Thymus (tissue), 14 donors: ENCODE measurements at places on chromosomes 2 and 18. TPM values are rescaled to one million over a fixed set of nuclear protein-coding genes. Genes with fewer than 3 reads are reported as not detected.

DNA sequence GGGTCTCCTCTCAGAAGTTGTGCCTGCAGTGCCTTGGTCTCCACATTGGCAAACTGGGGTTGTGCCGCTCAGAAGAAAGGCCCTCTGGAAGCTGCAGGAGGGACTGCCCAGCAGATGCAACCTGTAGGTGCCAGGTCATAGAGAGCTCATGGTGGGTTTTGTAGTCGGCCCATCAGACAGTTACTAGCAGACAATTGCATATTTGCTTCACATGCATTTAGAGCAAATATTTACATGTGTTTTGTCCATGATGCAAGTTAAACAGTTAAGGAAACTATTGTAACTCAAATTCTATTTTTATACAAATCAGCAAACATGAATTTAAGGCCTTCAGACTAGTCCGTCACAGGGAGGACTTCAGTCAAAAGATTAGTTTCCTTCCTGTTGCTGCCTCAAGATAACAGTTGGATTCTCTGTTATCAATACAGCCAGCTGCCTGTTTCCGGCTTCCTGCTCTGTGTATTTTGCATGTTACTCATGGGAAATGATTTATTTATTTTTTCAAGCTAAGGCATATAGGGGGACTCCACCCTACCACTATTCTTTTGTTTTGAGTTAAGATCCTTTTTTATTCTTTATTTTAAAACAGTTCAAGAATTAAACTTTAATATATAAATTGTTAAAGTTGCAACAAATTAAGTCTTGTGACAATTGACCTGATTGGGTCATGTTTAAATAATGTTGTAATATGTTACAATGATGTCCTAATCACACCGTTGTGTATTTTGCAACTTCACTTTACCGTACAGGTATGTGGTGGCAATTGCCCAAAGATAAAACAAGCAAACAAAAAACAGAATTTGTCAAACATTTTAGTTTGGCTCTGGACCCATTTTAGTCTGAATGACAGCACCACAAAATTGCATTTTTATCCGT is 133.5 kb downstream of the SPTBN1 start:
- no peak for DNase-seq

DNA sequence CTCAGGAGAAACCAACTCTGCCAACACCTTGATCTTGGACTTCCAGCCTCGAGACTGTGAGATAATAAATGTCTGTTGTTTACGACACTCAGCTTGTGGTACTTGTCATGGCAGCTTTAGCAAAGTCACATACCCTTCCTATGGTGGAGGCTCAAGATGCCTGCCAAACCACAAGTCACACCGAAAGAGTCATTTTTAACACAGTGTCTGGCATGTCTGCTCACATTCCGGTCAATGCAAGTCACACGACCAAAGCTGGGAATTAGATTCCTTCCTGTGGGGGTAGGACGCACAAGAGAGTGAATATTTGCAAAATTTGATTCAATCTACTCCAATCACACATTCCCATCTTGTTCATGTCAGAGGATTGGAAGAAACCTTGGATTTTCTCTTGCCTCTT is 24.6 kb downstream of the KCNE4 start:
- DNase-seq, result no peak

The CPLX4 gene
- 0.05 TPM for total RNA-seq

GRCh38 chr2:151827564-151828142 is 568 bp downstream of the ARL5A start:
- DNase-seq, result peak; percentile 52

GRCh38 chr2:220090050-220090449 is 462.6 kb downstream of the SLC4A3 start:
- DNase-seq, result no peak

- DNase-seq, result no peak
Observed at GRCh38 chr18:62578980-62579511, 56.2 kb downstream of the ZCCHC2 start.

DNA sequence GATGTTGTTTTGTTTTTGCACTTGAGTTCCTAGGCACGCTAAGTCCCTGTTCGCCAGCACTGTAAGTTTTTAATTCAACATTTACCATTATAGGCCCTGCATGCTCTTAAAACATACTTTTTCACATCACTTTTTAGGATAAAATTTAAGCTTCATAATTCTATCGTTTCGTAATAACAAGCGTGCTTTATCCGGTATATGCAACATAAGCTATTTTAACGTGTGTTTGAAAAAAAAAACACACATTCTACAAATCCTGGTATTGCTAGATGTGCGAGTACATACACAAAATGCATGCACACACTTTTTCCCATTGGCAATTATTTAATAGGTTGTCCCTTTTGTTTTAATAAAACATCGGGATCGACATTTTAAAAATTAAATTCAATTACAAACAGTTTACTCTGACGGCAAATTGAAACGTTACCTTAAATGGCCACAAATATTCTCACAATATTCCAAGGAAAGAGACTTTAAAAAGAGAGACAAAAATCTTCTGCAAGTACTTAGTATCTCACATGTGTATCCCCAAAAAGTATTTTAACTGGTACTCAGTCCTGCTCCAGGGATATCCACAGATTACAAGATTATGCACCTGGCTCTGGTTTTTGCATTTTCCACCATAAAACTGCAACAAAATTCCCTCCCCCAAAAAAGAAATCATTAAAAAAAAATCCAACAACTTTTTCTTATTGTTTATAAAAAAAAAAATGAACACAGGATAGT is 1.0 kb upstream of the TCF4 start:
- DNase-seq, result no peak

GRCh38 chr2:31430439-31431165 is 16.1 kb upstream of the XDH start:
- no peak for DNase-seq

- DNase-seq, result no peak
Observed at GRCh38 chr2:20490300-20491181, 43.7 kb downstream of the RHOB start.

The LRP1B gene
- total RNA-seq, result 0.28 TPM

- DNase-seq, result no peak
Observed at GRCh38 chr2:29105375-29105774, 9.8 kb upstream of the CLIP4 start.
